RWPE1 (cell line): ENCODE measurements at places on chromosomes 6 and 20.

DNA sequence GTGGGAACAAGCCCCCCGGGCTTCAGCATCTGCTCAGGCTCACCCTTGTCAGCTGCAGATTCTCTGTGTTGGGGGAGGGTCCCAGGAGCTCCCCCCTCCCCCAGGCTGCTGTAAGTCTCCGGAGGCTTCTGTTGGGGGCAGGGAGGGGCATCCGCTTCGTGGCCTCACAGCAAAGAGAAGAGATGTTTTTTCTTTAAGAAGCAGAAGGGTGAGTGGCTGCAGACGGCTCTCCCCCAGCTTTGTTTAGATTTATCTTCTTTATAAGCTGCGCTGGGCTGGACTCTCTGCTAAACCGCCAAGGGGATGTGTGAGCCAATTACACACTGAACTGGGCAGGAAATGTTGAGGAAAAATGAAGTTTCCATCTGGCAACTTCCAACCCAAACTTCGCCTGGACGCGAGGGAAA is 48.7 kb upstream of the GATA5 start:
- no peak for DNase-seq

DNA sequence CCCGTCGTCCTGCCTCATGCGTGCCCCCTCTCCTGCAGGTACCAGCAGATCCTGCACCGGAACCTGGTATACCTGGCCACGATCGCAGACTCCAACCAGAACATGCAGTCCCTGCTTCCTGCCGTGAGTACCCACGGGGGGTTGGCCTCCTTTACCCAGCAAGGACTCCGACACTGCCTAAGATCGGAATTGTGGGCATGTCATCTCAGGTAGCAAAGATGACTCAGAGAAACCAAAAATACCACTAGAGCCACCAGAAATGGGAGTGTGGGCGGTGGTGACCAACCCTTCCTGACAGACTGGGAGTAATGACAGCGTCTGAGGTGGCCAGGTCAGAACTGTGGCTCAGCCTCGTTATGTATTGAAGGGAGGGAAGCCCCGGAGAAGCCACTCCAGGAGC is 16.3 kb downstream of the SS18L1 start:
- DNase-seq: peak; percentile 97

DNA sequence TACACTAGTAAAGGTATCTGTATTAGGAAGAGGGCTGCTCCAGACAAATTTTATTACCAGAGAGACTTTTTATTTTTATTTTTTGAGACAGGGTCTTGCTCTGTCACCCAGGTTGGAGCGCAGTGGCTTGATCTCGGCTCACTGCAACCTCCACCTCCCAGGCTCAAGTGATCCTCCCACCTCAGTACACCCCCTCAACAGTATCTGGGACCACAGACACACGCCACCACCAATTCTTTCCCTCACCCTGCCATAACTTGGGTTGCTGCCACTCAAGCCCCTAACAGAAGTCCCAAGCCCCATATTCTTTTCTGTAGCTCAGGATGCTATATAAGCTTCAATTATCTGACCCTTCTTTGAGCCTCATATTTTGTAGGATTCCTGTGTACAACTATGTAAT is 6.9 kb downstream of the BCL2L1 start:
- DNase-seq: no peak

DNA sequence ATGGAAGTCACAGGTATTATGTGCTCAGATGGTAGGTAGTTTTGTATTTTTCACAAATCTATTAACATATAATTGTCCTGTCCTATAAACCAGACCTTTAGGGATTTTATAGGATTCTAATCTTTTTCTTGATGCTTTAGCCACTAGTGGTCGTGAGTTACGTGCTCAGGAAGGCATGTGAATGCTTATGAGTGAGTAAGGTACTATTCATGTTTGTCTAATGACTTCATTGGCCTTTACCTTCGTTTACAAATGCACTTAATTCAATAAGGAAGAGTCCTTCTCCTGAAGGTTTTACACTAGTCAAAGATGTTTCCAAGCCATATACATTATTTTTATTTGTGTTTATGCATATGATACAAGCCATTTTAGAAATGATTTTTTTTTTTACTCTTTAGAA is 23.0 kb downstream of the PACRG start:
- DNase-seq: peak; percentile 44

- no peak for DNase-seq
Observed at GRCh38 chr6:6840831-6841291, 252.3 kb downstream of the LY86 start.

GRCh38 chr6:18515767-18516166 is 128.6 kb downstream of the RNF144B start:
- no peak for DNase-seq

DNA sequence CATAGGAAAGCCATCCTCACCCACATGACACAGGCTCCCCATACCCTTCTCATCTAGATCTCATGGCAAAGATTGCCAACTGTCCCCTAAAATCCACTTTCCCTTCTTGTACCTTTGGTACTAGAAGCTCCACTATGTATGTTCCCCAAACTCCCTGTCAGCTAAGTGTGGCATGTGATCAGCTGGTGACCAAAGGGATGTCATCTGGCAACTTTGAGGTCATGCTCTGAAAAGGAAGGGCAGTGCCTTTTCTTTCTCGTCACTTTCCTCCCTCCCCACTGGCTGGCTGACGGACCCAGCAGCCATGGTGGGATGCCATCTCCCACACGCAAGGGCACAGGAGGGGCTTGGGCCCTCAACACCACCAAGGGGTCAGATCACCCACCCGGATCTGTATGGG is 23.8 kb upstream of the TAF8 start:
- no peak for DNase-seq

DNA sequence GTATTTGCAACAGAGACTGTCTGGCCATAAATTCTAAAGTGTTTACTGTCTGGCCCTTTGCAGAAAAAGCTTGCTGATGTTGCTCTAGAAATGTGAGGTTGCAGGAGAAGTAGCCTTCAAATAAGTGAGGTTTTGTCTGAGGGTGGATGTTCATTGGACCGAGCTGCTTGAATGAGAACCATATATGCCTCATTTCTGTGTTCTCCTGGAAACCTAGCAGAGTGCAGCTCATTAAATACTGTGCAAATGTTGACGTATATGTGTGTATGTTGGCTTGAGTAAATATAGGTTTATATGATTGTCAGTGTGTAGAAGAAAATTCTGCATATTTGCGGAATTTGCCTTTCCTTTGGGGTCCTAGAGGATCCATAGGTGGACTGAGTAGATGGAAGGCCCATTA is 39.0 kb downstream of the CHMP4B start:
- no peak for DNase-seq

- no peak for DNase-seq
Observed at GRCh38 chr20:14333721-14334120, 3.7 kb downstream of the FLRT3 start.

DNA sequence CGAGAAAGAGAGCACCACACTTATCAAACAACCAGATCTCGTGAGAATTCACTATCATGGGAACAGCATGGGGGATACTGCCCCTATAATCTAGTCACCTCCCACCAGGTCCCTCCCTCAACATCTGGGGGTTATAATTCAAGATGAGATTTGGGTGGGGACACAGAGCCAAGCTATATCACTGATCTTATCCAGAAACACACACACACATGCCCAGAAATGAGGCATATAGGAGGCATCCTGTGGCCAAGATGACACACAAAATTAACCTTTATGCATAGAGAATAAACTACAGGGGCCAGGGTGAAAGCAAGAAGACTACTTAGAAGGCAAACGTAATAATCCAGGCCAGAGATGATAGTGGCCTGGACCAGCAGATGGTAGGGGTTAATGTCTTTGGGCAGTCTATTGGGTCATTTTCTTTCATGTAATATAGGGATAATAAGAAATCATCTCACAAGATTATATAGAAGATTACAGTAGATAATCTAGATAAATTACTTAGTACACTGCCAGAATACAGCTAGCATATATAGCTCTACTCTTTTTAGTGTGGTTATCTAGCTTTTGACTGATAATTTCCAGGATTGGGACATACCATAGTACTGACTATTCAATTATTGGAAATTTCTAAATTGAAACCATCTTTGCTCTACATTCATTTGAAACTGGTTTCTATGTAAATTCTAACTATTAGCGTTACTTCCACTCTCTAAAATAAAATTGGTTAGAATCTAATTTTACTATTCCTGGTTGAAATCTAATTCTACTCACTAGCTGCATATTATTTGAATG is 20.0 kb downstream of the RNF144B start:
- no peak for DNase-seq

GRCh38 chr20:50256577-50256976 is 65.9 kb downstream of the CEBPB start:
- DNase-seq: no peak

DNA sequence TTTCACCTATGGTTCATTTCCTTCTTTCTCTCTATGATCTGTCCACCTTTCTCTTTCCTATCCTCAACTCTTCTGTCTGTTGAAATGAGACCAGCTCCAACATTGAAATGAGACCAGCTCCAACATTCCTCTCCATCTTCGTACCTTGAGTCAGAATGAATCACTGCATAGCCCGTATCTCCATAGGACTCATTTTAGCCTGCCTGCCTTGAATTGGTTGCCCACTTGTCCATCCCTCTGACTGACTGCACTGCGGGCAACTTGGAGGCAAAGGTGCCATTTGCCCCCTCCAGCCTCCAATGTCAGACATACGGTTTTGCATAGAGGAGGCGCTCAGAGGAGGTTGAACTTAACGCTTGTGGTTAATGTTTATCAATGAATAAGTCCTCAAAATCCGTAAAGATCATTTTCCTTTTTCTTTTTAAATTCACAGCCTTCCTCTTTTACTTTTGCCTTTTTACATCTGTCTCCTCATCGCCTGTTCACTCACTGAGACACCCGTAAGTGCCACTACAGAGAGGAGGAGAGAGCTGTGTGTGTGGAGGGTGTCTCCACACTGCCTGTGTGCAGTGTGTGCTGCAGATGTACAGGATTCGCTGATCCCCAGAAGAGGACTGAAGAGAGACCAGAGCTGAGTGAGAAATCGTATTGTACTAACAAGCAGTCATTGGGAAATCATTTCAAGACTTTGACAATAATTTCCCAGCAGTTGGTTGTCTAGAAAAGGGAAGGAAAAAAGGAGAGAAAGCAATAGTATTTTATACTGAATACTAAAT is 579.6 kb upstream of the MAP3K7 start:
- DNase-seq: no peak

DNA sequence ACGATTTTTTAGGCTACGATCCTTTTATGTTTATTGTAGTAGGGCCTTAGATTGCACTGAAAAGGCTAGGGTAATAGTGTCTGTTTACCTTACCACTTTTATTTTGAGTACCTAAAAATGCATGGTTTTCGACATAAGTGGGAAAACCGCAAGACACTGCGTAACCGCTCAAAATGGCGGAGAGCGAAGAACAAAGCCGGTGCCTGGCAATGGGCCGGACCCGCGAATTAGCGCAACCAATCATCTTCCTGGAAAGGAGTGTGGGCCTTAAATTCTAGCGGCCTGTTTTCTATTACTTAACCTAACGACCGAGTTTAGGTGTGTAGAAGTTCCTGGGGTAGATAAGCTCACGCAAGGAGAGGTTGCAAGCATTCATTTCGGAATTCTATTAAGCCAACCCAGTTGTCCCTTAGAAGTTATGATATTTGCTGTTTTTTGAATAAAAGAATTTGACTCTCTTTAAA is 118.0 kb downstream of the HFE start:
- DNase-seq: peak; percentile 79

DNA sequence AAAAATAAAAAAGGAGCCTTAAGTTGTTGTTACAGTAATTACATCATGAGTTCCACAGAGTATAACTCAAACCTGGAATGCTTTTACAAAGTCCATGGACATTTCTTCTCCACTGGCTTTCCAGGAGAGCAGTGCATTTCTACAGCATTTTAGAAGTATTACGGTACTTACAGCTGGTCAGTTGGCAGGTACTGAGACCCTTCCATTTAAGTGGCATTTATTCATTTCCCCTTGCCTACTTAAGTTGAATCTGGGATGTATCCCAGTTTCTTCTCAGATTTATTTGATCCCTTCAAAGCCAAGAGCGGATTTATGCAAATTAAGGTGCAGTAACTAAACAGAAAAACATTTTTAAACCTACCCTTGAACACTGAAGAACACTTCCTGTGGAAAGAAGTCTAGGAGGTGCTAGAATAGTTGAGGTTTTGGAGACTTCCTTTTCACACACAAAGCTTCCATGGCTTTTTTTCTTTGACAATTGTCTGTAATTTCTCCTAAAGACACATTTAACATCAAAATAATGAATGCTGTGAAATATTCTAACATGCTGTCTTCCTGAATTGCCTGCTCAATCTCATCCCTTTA is 3.4 kb downstream of the PRDM13 start:
- DNase-seq: no peak

- peak; percentile 90 for DNase-seq
Observed at GRCh38 chr6:33312361-33313104, 1.3 kb downstream of the TAPBP start.

DNA sequence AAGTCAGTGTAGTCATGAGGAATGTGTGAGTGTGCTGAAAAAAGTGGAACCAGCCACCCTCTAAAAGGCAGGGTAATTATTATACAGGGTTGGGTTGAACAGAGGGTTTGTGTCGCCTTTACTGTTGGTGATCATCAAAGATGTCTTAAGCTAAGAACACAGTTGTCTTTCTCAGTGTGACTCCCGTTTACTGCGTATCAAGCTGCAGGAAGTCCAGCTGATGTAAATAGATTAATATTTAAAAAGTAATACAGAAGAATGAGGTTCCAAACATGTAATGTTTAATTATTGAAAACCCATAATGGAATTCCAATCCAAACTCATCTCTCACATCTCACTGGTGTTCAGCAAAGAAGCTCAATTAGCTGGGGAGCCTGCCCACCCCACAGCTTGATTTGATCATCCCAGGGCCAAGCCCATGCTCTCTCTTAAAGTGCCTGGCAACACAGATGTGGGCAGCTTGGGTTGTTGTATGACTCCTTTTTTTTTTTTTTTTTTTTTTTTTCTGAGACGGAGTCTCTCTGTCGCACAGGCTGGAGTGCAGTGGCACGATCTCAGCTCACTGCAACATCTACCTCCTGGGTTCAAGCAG is 127.5 kb downstream of the SOBP start:
- DNase-seq: no peak

DNA sequence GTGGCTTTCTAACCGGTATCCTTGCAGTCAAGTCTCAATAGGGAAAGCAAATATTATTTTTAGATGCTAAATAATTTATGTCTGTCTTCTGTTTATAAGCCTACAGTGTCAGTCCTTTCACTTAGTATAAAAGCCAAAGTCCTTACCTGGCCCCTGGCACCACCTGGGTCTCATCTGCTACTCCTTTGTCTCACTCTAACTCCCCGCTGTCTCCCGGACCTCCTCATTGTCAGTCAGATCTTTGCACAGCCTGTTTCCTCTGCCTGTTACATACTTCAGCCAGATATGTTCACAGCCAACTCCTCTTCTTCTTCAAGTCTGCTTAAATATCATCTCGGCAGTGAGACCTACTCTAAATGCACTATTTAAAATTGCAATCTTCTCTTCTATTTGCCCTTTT is 84.2 kb downstream of the THEMIS start:
- DNase-seq: no peak

GRCh38 chr6:88633782-88634181 is 329.6 kb downstream of the RNGTT start:
- no peak for DNase-seq

- no peak for DNase-seq
Observed at GRCh38 chr6:8441452-8441851, 6.1 kb upstream of the SLC35B3 start.
